ENCODE measurements at places on chromosomes 5 and 9. TPM values are rescaled to one million over a fixed set of nuclear protein-coding genes. Genes with fewer than 3 reads are reported as not detected.

SMIM33 gene
- not detected for total RNA-seq

FBXO4 gene
- 5.1 TPM for total RNA-seq

FRRS1L gene
- 0.13 TPM for total RNA-seq

BSPRY gene
- 0.26 TPM for total RNA-seq

PCDHA1 gene
- total RNA-seq = not detected

PCDHAC1 gene
- 0.26 TPM for total RNA-seq

LPAR1 gene
- total RNA-seq = 116 TPM

COL15A1 gene
- 11.3 TPM for total RNA-seq

STOM gene
- 145 TPM for total RNA-seq

PCDHGA2 gene
- total RNA-seq = 0.39 TPM

GRIN3A gene
- not detected for total RNA-seq

CATSPER3 gene
- not detected for total RNA-seq

AK8 gene
- total RNA-seq = 0.88 TPM

LHFPL2 gene
- total RNA-seq = 20.6 TPM

WDR5 gene
- 18.9 TPM for total RNA-seq

SPATA6L gene
- total RNA-seq = 0.26 TPM

PTGES gene
- total RNA-seq = 47.7 TPM

REEP5 gene
- 32.0 TPM for total RNA-seq

SHISAL2B gene
- not detected for total RNA-seq

PROB1 gene
- 5.6 TPM for total RNA-seq

TYRP1 gene
- 14.4 TPM for total RNA-seq

CERT1 gene
- 8.7 TPM for total RNA-seq

WNT8A gene
- not detected for total RNA-seq

IFNA13 gene
- total RNA-seq = not detected

SOX30 gene
- not detected for total RNA-seq

WDR38 gene
- not detected for total RNA-seq

ANKRD33B gene
- 4.2 TPM for total RNA-seq

PCDHA13 gene
- not detected for total RNA-seq

TESK1 gene
- total RNA-seq = 11.9 TPM

TRIM52 gene
- total RNA-seq = 4.4 TPM

NTNG2 gene
- total RNA-seq = 1.3 TPM

SLC34A3 gene
- total RNA-seq = not detected

SLC6A19 gene
- not detected for total RNA-seq

SLC26A2 gene
- 13.4 TPM for total RNA-seq

PAPPA gene
- total RNA-seq = 226 TPM

RMRP gene
- total RNA-seq = 5,375 TPM

RASEF gene
- 0.39 TPM for total RNA-seq

LVRN gene
- total RNA-seq = not detected

AGPAT2 gene
- total RNA-seq = 45.6 TPM

ABO gene
- total RNA-seq = not detected

PHYHD1 gene
- 11.9 TPM for total RNA-seq

FOXD4L4 gene
- total RNA-seq = 0.08 TPM

CDC20B gene
- under 0.01 TPM for total RNA-seq

SEMA5A gene
- 21.3 TPM for total RNA-seq

CCNJL gene
- total RNA-seq = 4.4 TPM

CYSRT1 gene
- under 0.01 TPM for total RNA-seq

NKD2 gene
- 102 TPM for total RNA-seq

NR2F1-AS1 gene
- 25.6 TPM for total RNA-seq
